ENCODE measurements at places on chromosomes 11 and 22. TPM values are rescaled to one million over a fixed set of nuclear protein-coding genes. Genes with fewer than 3 reads are reported as not detected.
A peak's percentile ranks its signal among the peaks of the same experiment; 100 is the strongest.

The ART5 gene
- 12.0 TPM for total RNA-seq

The PHLDA2 gene
- not detected for total RNA-seq

The ALDH3B1 gene
- total RNA-seq: 0.12 TPM

The LAYN gene
- total RNA-seq: 0.26 TPM

The SNX32 gene
- 3.0 TPM for total RNA-seq

DNA sequence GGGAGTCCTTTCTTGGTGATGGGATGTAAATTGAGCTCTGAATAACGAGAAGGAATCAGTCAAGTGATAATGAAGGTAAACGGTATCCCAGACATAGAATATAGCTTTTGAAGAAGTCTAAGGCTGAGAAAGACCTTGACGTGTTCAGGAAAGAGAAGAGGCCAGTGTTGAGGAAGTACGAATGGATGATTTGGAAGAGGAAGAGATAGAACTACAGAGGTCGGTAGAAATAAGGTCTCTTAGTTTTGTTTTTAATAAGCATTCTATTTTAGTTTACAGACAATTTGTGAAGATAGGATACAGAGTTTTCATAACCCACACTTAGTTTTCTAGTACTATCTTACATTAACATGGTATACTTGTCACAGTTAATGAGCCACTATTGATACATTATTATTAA, 1598.1 kb downstream of the FAM181B start:
- DNase-seq: no peak

- DNase-seq: peak; percentile 27
Measured at GRCh38 chr22:17980638-17981051, 43.7 kb downstream of the MICAL3 start.

DNA sequence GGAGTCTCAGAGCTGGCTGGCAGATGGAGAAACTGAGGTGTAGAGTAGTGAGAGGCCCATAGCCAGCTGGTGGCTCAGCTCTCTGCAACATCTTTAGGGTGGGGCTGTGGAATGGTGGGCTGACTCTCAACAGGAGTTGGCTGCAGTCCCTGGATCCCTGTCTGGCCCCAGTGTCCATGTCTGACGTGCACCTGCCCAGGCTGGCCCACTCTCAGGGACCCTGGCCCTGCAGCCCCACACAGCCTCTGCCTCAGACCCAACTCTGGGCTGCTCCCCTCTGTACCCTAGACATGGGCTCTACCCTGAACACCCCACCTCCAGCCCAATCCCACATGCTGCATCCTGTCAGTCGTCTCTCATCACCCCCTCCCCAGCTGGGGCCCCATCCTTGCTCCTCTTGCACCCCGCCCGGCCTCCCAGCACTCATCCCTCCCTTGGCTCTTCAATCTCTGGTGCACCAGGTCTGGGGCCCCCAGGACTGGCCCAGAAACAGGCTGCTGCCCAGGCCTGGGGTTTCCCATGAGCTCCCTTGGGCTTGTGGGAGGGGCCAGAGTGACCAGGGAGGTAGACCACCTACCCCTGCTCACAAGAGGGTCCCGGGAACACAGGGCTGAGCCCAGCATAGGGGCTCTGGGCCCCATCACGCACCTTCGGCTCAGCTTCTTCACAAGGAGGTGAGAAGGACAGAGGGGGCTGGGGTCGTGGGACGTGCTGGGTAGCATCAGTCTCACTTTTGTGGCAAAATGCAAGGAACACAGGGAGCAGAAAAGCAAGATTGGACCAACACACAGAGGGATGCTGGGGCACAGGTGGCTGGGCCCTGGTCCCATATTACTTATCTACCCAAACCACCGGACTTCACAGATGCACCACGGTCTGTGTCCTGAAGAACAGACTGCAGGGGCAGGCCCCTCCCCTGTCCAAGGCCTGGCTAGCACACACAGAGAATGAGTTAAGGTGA, 31.5 kb downstream of the ARVCF start:
- no peak for DNase-seq

DNA sequence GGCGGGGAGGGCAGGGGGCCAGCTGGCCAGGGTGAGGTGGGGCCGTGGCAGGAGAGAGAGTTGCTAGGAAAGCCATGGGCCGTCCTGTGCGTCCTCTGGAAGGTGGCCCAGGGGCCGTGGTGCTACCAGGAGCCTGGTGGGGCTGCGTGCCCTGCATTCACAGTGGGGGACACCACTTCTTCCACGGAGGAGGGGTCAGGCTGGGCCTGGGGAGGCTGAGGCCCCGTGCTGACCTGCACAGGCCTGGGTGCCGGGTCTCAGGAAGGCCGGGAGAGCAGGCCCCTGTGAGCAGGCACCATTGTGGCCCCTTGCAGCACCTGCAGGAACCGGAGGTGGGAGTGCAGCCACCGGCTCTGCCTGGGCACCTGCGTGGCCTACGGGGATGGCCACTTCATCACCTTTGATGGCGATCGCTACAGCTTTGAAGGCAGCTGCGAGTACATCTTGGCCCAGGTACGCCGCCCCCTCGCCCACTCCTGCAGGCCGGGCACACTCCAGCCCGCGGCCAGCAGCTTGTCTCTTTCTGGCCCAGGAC, 12.0 kb downstream of the MUC5B start:
- DNase-seq: peak; percentile 1

DNA sequence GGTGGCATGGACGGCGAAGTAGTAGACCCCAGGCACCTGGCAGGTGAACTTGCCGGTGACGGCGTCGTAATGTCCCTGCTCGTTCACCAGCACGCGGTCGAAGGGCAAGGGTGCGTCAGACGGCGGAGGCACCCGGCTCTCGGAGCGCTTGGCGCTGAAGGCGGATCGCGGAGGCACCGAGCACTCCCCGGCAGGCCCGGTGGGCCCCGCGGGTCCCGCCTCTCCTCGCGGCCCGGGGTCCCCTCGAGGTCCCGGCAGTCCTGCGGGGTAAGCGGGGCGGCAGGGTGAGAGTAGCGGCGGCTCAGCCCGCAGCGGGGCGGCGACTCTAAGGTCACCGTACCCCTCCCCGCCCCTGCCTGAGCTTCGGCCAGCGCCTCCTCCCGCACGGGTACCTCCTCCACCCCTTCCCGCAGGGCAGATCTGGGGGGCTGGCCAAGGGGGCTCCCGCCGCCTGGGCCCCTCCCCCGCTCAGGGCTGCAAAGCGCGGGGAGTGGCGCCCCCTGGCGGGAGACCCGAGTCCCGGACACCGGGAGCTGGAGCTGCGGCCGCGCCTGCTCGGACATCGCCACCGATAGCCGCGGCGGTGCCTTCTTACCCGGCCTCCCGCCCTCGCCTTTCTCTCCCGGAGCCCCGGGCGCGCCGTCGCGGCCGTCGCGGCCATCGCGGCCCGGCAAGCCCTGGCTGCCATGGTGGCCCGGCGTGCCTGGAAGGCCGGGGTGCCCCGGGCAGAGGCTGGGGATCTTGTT, 921 bp downstream of the C1QTNF5 start:
- peak; percentile 94 for DNase-seq

GRCh38 chr11:93547773-93548172, 4.6 kb upstream of the SMCO4 start:
- no peak for DNase-seq

- DNase-seq: no peak
Measured at GRCh38 chr22:46545086-46545792, 7.8 kb upstream of the CELSR1 start.

DNA sequence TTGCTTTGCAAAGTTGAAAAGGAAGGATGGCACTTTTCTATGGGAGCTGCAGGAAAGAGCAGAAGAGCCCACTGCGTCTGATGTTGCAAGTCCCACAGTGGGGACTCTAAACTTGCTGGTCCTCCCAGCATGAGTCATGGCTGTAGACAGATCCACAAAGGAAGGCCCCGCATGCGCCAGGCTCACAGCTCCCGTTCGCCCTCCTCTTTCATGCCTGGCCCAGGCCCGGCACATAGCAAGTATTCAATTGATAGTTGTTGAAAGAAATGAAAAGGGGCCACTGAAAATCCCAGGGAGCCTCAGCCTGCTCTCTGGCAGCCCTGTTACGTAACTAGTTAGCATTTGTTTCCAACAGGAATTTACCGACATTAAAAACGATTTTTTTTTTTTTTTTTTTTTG, 18.9 kb downstream of the AP1B1 start:
- DNase-seq: peak; percentile 71

DNA sequence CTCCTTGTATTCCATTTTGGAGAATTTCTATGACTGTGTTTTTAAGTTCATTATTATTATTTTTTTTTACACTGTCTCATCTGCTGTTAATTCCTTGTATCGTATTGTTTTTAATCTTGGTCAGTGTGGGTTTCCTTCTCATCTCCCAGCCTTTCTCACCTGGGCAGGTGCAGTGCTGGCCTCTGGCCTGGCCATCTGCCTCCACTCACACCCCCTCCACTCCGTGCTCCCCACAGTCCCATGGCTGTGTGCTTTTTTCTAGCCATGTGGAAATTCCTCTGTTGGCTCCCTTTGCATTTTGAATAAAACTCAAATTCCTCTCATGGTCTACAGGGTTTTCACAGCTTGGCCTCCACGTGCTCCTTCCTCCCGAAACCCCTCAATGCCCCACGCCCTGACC, 50.3 kb upstream of the LINC01488 start:
- no peak for DNase-seq

GRCh38 chr22:33726294-33726734, 194.0 kb downstream of the LARGE1 start:
- DNase-seq: no peak

DNA sequence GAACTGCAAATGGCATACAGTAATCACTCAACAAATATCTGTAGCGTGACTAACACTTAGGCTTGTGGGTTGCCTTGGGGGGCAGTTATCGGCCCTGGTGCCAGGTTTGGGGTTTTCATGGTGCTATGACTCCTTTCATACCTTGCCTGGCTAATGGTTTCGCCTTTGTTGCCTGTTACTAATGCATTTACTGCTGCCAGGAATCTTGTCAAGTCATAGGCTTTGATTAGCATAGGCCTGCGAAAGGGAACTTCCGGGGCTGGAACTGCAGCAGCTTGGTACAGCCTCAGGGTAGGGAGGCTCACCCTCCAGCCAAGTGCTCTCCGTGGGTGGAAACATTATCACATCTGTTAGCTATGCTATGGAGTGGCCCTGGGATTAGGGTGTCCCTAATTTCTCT, 13.2 kb downstream of the SLC25A18 start:
- DNase-seq: no peak

GRCh38 chr22:49825944-49826602, 1.6 kb downstream of the BRD1 start:
- no peak for DNase-seq

DNA sequence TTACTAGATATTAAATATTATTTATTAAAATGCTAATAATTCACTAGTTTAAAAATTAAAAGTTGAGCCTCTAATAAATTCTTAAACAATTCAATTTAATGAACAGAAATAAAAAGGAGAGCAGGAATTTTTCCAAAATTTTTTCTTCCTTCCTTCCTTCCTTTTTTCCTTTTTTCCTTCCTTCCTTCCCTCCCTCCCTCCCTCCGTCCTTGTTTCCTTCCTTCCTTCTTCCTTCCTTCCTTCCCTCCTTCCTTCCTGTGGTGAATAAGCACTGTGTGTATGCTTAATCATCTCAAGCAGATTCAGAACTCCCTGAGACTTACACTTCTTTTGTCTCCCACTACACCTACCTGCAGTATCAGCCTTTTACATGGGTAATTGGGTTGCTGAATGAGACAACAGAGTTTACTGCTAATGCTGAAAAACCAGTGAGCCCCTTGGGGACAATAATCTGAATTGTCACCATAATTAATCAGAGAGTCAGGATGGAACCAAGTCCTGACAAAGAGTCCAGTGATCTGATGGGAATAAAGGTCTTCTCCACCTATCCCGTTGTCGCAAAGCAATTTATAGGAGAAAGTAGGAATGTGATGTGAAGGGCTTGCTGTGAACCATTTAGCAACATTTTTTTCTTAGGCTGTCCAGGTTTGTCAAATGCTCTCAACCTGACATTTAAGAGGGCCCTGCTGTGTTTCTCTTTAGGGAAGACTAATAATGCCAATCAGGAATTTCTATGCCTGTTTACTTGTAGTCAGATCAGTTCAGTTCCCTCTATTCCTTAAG, 58.1 kb upstream of the CEP295 start:
- DNase-seq: no peak

- peak; percentile 74 for DNase-seq
Measured at GRCh38 chr11:30749268-30749667, 163.1 kb upstream of the MPPED2 start.

DNA sequence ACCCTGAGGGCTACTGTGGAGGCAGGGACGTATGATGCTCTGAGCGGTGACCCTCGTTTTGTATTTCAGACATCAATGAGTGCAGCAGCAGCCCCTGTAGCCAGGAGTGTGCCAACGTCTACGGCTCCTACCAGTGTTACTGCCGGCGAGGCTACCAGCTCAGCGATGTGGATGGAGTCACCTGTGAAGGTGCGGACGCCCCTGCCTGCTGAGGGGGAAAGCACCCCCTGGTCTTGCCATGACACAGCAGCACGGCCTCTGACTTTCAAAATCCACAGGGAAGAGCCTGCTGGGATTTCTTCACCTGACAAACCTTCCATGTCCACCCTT, 44.3 kb downstream of the FBLN1 start:
- no peak for DNase-seq

- DNase-seq: no peak
Measured at GRCh38 chr11:108685419-108686130, 20.7 kb downstream of the DDX10 start.

GRCh38 chr11:80412604-80413003, 971.8 kb upstream of the TENM4 start:
- no peak for DNase-seq

DNA sequence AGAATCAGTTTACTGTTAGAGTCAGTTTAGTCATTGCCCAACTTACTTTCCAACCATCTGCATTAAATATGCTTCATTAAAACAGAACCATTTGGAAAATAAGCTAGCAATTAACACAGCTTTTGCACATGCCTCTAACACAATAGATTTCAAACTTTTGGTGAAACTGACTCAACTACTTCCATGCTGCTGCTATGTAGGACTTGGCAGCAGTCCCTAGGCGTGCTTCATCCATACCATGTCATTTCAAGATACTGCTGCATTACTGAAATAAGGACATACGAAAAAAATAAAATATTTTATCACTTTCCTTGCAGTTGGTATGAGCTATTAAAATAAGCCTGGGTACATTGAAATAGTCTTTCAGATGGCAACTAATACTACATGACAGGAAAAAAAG, 65.5 kb upstream of the SOX6 start:
- no peak for DNase-seq

DNA sequence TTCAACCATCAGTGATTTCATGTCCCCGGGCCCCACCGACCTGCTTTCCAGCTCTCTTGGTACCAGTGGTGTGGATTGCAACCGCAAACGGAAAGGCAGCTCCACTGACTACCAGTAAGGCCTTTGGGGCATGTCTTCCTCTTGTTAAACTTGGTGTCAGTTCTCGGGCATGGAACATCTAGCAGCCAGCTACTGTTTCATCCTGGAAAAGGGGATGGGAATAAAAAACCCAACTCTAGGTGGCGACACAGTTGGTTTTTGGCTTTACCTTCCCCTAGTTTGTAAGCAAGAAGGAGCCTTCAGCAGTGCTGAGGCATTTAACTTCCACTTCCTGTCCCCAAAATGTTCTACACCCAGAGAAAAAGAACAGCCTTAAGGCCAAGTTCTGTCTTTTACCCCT, 76.7 kb downstream of the BMAL1 start:
- peak; percentile 27 for DNase-seq
